GM10248 (cell line): ENCODE measurements at places on chromosomes 3 and 15.

DNA sequence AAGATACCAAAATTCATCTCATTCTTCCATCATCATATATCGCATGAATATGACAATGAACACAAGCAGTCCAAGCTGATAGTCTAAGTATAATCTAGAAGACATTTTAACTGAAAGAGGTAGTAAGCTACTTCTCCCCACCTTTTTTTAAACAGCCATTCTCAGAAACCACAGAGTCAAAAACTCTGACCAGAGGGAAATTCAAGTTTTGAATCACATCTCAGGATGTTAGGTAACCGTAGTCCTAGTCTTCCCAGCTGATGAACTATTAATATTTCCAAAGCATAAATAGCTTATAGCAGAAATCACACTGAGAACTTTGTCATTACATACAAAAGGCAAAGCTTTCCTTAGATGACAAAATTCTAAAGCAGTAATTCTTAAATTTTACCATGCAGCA, 25.8 kb downstream of the NPTN start:
- DNase-seq, result peak; percentile 18

GRCh38 chr15:77507911-77508310, 87.2 kb downstream of the HMG20A start:
- no peak for DNase-seq

DNA sequence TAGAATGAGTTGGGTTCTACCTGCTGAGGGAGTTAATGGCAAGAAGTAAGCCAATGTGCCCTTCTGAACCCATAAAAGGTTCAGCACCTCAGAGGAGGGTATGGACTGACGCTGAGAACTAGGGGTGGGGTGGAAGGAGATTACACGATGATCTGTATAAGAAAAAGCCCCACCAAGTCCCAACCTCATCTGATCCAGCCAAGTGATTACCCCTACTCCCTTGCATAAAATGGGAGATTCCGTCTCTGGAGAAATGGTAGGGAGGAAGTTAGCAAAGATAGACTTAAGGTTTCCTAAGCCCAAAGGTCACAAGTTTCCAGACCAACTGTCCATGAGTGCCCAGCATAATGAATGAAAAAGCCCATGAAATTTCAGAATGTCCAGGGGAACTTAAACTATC, 7.1 kb upstream of the DVL3 start:
- no peak for DNase-seq

GRCh38 chr3:51700403-51700802, 6.5 kb upstream of the GRM2 start:
- no peak for DNase-seq

GRCh38 chr3:177284383-177284881, 87.2 kb upstream of the TBL1XR1 start:
- no peak for DNase-seq

DNA sequence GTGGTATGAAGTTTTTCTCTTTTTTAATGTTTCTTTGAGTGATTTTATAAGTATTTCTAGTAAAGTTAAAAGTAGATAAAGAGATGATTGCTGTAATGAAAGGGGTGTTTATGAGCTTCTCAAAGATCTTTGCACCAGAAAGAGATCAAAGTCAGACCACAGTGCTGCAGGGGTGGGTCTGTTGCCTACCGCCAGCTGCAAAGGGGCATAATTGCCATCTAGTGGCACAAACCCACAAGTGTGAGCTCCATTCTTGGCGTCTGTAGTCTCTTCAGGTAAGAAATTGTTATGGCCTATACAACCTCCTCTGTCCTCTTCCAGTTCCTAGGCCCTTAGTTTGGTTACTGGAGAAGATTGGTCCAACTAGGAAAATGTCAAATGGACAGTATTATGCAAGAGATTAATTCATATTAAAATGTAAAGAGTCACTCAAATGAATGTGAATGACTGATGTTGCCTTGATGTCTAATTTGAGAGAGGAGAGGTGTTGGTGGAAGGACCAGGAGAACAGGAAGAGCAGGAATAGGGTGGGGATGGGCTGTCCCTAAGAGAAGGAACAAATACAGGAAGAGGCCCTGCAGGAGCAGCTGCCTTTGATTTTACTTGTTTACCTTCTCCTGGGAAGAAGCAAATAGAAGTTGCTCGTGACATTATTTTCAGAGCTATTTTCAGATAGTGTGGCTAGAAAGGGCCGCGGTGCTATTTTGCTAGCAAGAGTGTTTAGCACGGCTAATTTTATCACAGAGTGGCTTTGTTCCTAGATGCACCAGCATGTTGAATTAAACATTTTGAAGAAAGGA, 53.0 kb upstream of the GSK3B start:
- peak; percentile 27 for DNase-seq

DNA sequence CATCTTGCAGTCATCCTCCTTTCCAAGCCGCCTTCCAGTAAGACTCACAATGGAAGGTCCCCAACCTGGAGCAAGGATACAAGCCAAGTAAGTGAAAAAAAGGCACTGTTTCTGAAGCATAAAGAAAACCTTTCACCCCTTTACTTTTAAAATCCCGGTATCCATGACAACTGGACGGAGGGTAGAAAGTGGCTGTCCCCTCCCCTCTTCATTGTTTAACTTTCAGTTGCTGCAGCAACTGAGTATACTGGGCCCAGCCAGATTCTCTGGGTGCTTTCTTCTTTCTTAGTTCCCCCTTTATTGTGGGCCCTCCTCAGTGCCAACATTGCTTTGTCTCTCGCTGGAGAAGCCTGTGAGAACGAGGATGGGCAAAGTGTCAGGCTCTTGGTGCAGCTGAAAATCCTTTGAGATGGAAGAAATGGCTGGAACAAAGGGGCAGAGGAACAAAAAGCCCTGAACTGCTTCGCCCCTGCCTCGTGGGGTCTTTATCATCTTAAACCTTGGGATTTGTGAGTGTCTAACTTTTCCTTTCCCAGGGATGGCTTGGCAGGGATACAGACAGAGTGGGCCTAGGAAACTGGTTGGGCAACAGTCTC, 224.0 kb upstream of the RGMA start:
- DNase-seq, result no peak

DNA sequence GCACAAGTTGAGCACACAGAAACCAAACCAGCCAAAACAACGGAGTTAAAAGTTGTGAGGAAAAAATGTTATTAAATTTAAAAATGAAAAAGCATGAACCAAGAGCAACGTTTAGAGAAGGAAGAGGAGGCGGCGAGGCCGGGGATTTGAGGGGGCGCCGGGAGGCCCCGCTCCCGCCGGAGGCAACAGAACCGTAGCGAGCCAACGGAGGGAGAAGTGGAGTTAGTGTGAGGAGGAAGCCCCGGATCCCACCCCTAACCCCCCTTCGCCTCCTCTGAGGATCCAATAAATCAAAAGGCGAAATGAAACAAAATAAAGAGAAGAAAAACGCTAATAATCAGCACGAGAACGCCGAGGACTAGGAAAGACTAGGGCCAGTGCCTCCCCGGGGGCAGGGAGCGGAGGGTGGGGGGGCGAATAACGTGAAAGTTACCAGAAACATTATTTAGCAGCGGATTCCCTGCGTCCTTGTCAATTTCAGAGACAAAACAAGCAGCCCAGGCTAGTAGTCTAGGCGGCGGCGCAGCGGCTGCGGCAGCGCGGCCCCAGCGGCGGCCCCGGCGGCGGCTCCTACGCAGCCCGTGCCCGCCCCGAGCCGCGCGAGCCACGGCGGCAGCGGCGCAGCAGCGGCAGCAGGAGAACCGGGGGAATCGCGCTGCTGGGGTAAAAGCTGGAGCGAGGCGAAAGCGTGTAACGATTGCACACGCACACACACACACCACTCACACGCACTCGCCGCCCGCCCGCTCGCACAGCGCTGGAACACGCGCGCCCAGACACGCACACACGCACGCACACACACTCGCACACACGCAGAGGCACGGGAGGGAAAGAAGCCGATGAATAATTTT, 1.7 kb downstream of the MEIS2 start:
- DNase-seq, result peak; percentile 54
